ENCODE measurements at places on chromosomes 4 and X.

GRCh38 chrX:137166591-137166990 lies 132.8 kb upstream of the GPR101 start:
- DNase-seq = no peak

DNA sequence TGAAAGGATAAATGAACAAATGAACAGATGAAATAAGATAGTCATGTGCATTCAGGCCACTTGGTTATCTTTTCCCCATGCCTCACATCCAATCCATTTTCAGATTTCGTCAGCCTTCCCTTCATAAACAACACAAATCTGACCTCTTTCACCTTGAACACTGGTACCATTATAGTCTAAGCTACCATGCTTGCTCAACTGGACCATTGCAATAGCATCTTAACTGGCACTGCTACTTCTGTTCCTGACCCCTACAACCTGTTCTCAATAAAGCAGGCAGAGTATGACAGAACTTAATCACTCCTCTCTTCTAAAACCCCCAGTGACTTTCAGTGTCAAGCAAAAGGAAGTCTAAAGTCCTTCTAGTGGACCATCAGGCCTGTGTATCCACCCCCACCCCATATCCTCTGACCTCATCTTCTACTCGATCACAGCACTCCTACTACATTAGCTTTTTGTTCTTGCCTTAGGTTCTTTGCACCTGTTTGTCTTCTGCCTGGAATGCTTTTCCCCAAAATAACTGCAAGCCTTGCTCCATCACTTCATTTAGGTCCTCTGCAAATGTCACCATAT lies 40.7 kb downstream of the LARP7 start:
- no peak for DNase-seq

- DNase-seq = no peak
Measured at GRCh38 chr4:24067367-24068193, 177.7 kb upstream of the PPARGC1A start.

- no peak for DNase-seq
Measured at GRCh38 chrX:135330706-135331105, 21.4 kb downstream of the ETDC start.

DNA sequence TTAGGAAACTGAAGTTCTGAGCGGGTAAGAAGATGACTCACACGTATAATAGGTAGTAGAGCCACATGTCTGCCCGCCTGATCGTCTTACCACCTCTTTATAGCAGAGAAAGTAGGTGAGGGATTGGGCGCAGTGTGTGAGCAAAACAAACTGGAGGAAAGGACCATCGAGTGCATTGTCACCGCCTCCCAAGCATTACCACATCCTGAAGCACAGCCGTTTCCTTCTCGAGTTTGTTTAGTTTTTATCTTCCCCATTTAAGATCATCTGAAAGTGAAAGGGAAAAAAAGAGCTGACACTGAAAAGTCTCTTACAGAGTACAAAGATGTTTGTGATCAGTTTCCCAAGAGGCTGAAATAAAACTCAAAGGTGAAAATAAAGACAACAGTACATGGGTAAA lies 14.8 kb downstream of the PDK3 start:
- DNase-seq = peak; percentile 30
